ENCODE measurements at places on chromosomes 7 and 10.

DNA sequence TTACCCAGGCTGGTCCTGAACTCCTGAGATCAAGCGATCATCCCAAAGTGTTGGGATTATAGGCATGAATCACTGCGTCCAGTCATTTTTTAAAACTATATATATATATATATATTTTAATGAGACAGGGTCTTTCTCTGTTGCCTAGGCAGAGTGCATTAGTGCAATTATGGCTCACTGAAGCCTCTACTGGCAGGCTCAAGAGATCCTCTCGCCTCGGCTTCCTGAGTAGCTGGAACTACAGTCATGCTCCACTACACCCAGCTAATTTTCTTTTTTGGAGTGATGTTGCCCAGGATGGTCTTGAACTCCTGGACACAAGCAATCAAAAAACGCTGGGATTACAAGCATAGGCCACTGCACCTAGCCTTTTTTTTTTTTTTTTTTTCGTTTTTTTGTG is 55.3 kb upstream of the KAT6B start:
- DNase-seq: no peak

DNA sequence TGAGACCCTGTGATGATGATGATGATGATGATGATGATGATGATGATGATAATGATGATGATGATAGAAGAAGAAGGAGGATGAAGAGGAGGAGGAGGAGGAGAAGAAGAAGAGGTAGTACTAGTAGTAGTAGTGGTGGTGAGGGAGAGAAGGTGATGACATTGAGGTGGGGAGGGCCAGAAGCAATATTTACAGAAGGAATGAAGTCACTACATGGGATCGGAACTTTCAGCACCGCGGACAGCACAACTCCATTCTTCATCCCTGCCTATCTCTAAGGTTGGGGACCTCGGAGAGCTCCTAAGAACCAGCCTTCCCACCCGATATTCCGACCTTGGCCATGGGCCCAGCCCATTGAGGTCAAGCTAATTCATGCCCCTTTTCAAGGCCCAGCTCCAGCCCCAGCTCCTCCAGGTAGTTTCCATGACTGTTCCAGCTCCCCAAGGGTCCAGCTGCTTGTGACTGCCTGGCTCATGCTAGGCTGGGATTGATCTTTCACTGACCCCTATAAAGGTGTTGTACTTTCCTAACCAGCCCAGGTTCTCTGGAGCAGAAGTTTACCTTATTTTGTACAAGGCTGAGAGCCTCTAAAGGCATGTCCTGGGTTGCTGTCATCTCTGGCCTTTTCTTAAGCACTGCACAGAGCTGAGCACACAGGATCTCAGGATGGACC is 10.3 kb downstream of the CRHR2 start:
- DNase-seq: peak; percentile 83

DNA sequence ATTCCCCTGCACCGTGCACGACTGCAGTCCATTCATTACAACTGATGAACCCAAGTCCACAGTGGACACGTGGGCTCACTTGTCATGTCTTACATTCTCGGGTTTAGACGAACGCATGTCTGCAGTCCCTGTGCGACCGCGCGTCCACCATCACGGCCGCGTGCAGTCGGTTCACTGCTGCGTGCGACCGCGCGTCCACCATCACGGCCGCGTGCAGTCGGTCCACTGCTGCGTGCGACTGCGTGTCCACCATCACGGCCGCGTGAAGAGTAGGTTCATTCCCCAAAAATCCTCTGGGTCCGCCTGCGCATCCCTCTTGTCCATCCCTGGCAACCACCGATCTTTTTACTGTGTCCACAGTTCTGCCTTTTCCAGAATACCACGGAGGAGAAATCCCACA is 100.5 kb downstream of the MAD1L1 start:
- DNase-seq: no peak

DNA sequence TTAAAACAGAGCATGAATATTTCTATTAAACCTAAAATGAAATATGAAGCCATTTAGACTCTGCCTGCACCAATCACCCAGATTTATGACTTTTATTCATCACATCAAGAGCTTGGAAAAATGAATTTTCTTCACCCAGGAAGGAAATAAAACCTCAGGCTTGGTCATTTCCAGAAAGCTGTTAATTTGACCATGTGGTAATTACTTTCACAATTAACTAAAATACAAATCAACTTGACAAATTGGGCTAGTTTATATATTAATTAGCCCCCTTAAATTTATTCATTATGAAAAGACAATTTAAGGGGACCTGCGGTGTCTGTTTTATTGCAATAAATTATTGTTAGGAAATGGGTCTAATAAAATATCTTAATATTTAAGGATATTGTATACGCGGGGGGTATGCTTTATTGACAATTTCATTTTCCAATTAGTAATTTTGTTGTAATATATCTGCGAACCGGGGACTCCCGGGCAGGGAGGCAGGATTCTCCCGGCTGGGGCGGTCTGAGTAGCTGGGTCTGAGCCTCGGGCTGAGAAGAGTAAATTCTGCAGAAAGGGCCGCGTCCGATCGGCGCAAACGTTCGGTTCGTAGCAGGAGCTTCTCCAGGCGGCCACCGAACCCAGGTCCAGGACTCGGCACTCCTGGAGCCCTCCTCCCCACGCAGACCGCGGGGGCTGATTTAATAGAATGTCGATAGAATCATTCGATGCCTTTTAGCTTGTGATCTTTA is 9.4 kb upstream of the MNX1 start:
- DNase-seq: peak; percentile 43

- no peak for DNase-seq
Measured at GRCh38 chr7:17239683-17240521, 58.5 kb upstream of the AHR start.

DNA sequence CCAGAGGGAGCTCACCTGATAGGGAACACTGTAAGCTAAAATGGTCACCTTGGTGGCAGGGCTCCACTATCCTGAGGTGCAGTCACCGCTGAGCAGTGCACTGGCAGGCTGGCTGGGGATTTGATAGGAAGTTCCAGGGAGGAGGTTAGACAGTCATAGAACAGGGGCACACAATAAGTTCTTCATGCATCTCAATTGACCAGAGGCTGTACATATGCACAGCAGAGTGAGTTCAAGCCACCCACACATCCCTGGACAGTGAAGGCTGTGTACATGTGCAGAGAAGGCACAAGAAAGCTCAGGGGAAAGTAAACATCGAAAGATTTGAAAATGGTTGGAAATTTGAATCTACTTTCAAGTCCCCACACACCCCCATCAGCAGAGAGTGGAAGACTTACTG is 13.9 kb downstream of the PRTFDC1 start:
- DNase-seq: no peak

GRCh38 chr10:120477743-120478141 is 20.7 kb downstream of the PLPP4 start:
- DNase-seq: no peak

DNA sequence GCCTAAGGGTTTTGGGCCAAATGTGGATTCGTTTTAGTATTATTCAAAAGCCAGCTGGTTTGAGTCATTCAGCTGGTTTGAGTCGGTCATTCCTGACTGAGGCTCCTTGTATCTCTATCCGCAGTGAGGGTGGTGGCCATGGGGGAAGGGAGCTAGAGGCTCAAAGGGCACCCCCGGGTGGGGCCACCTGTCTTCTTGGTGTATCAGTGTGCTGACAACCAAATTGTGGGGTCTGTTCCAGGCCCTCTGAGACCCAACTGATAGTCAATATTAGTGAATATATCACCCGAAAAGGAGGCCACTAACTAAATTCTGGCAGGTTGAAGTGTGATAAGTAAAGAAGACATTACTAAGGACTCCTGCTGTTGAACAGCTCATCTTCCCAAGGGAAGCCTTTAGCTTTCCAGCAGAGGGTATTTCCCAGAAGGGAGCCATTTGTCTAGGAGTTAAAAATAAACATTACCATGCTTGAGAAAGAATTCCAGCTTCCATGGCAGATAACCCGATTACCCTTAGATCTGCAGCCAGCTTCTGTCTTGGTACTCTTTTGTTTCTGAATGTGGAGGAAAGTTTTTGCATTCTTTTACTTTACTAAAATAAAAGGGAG is 29.9 kb upstream of the DDX50 start:
- DNase-seq: peak; percentile 88

- DNase-seq: no peak
Measured at GRCh38 chr7:148304083-148304335, 286.6 kb upstream of the C7orf33 start.

DNA sequence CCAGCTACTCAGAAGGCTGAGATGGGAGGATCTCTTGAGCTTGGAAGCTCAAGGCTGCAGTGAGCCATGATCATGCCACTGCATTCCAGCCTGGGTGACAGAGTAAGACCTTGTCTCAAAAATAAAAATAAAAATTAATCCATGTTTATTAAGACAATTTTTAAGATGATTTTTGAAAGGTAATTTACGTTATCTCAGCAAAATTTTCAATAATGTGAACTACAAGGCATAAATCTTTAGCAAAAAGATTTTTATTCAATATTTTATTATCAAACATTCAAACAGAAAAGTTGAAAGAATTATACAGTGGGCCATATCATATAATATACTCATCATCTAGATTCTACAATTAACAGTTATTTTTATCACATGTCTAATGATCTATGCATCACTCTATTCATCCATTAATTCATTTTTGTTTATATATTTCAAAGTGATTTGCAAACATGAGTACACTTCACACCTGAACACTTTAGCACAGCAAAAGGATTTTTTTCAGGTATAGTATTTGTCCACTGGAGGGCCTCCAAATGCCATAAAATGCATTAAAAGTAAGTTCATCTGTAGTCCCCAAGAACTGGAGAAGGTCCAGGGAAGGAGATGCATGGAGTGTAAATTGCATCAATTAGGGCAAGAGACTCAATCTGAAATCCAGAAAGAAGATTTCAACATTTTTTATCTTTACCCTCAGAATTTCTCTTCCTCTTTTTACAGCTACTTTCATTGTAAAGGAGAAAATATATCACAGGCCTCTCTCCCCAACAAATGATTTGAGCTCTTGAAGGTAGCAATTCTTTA is 38.6 kb upstream of the RSBN1L start:
- DNase-seq: peak; percentile 37

DNA sequence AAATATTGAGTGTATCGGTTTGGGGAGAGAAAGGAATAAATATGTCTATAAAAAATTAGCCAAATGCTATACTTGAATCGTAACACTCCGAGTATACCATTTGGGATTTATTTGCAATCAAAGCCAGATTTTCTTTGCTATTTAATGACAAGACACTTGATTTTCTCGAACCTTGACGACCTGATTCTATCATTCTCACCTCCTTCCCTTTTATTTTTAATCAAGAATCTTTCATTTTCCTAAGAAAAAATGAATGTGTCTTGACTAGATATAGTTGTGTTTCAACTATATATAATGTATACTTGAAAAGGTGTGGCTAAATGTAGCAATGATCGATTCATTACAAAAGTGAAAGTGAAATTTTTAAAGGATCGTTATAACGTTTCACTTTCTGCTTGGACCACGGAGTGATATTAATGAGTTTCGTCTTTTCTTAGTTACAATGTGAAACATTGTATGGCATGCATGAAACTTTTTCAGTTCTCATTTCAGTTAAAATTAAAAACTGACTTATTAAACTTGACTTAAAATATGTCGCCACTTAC is 562 bp downstream of the NUB1 start:
- DNase-seq: no peak

GRCh38 chr10:73228247-73228646 is 18.8 kb downstream of the DNAJC9 start:
- DNase-seq: no peak

DNA sequence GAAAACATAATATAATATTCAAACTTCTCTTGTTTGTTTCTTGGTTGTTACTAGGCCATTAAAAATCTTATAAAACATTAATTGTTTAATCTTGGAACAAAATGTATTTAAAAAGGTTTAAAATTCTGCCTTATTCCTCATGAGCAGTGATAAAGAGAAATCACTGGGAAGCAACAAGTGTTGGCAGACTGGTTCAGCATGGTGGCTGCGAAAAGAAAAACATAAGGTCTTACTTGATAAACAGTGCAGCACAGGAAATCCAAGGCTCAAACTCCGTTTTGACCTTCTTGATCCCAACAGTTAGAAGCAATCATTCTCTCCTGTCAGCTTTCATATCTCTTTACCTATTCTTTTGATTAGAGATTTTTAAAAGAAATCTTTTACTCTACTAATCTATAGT is 530.8 kb downstream of the CNTNAP2 start:
- no peak for DNase-seq
